HCT116 (cell line): ENCODE measurements at places on chromosomes 13 and 19. TPM values are rescaled to one million over a fixed set of nuclear protein-coding genes. Genes with fewer than 3 reads are reported as not detected.

The IFI30 gene
- 64.6 TPM for total RNA-seq

- H3K4me1 ChIP-seq, result peaks cover 75% of the 10 kb centered on the region
- no peaks in the 10 kb centered on the region for H3K36me3 ChIP-seq
- DNase-seq, result no peak
- peak overlapping the region; percentile 95 for H3K27ac ChIP-seq
These were observed 1.8 kb downstream of the VASP start for GRCh38 chr19:45508861-45509691.

DNA sequence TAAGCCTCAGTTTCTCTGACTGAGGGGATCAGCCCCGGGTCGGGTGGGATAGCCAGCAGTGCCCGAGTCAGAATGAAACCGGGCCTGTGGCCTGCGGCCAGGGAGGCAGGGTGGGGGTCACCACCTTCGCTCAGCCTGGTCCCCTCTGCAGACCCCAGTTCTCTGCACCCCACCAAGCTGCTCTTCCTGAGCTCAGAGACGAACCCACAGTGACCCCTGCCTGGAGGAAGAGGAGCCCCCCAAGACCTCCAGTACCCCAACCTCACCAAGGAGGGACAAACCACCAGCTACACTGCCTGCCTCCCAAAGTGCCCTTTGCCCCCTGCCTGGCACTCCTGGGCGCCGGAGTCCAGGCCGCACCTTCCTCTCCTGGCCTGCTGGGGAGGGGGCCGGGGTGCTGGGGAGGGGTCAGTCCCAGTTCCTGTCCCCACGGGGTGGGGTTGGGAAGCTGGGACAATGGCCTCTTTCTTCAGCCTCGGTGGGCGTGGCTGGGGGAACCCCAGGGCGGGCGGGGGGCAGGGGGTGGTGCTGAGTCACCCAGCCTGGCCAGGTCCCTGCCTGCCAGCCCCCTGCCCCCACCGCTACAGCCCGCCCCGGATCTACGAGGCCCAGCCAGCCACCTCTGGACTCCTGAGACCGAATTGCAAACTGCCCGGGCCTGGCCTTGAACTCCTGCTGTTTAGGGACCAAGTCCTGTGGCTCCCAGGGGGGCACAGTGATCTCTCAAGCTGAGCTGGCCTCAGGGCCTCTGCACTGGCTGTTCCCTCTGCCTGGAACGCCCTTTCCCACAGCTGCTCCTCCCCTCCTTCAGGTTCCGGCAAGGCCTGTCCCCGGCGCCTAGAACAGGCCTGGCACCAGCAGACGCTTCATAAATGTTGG, 14.3 kb downstream of the ZBTB7A start:
- H3K27me3 ChIP-seq, result no peaks in the 10 kb centered on the region
- peaks cover 21% of the 10 kb centered on the region for H3K36me3 ChIP-seq
- DNase-seq, result no peak
- H3K27ac ChIP-seq, result no peak overlapping the region
- no peak overlapping the region for H3K4me3 ChIP-seq
- no peaks in the 10 kb centered on the region for H3K4me1 ChIP-seq

- no peaks in the 10 kb centered on the region for H3K27me3 ChIP-seq
- H3K4me3 ChIP-seq, result no peak overlapping the region
- no peaks in the 10 kb centered on the region for H3K36me3 ChIP-seq
- peaks cover 9% of the 10 kb centered on the region for H3K4me1 ChIP-seq
- H3K27ac ChIP-seq, result no peak overlapping the region
These were observed 55.6 kb upstream of the AKAP11 start for GRCh38 chr13:42216422-42216735.

- peaks cover 12% of the 10 kb centered on the region; the same call in 1 of the 2 replicates for H3K4me1 ChIP-seq
- peak overlapping the region; percentile 83 for H3K27ac ChIP-seq
- H3K27me3 ChIP-seq, result no peaks in the 10 kb centered on the region
- peak overlapping the region; percentile 96 for H3K4me3 ChIP-seq
These were observed 494 bp downstream of the NCLN start for GRCh38 chr19:3186160-3186688.

DNA sequence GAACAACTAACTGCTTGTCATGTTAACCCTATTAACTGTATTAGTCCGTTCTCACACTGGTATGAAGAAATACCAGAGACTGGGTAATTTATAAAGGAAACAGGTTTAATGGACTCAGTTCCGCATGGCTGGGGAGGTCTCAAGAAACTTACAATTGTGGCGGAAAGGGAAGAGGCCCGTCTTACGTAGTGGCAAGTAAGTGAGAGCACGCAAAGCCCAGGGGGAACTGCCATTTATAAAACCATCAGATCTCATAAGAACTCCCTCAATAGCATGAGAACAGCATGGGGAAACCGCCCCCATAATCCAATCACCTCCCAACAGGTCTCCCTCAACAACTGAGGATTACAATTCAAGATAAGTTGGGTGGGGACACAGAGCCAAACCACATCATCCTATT, 34.7 kb downstream of the PHF11 start:
- no peak for DNase-seq
- H3K27me3 ChIP-seq, result no peaks in the 10 kb centered on the region
- H3K4me1 ChIP-seq, result no peaks in the 10 kb centered on the region
- no peak overlapping the region for H3K27ac ChIP-seq

GRCh38 chr13:44523146-44524015, 52.7 kb downstream of the TSC22D1 start:
- no peaks in the 10 kb centered on the region for H3K36me3 ChIP-seq
- H3K27ac ChIP-seq, result peak overlapping the region; percentile 36; the same call in 1 of the 2 replicates
- peak; percentile 32 for DNase-seq
- no peak overlapping the region for H3K4me3 ChIP-seq
- H3K4me1 ChIP-seq, result peaks cover 9% of the 10 kb centered on the region

GRCh38 chr19:49593233-49594113, 2.5 kb downstream of the PRR12 start:
- H3K36me3 ChIP-seq, result peaks cover 13% of the 10 kb centered on the region
- no peaks in the 10 kb centered on the region for H3K27me3 ChIP-seq
- DNase-seq, result peak; percentile 89
- H3K4me1 ChIP-seq, result peaks cover 33% of the 10 kb centered on the region
